Dermis lymphatic vessel endothelial cell (primary cell): ENCODE measurements at places on chromosomes 4 and X. TPM values are rescaled to one million over a fixed set of nuclear protein-coding genes. Genes with fewer than 3 reads are reported as not detected.

The CT45A10 gene
- total RNA-seq: not detected in 2 replicates

The SLITRK2 gene
- total RNA-seq: under 0.01 TPM in 1 of 2 replicates, not detected in the other

The GPR34 gene
- not detected in 2 replicates for total RNA-seq

The TLR2 gene
- 0.09 and 0.43 TPM in 2 replicates for total RNA-seq

The TCEAL2 gene
- not detected in 2 replicates for total RNA-seq

The DGAT2L6 gene
- total RNA-seq: not detected in 2 replicates

The GRIA2 gene
- not detected in 2 replicates for total RNA-seq
